ENCODE measurements at places on chromosomes 4 and X.

DNA sequence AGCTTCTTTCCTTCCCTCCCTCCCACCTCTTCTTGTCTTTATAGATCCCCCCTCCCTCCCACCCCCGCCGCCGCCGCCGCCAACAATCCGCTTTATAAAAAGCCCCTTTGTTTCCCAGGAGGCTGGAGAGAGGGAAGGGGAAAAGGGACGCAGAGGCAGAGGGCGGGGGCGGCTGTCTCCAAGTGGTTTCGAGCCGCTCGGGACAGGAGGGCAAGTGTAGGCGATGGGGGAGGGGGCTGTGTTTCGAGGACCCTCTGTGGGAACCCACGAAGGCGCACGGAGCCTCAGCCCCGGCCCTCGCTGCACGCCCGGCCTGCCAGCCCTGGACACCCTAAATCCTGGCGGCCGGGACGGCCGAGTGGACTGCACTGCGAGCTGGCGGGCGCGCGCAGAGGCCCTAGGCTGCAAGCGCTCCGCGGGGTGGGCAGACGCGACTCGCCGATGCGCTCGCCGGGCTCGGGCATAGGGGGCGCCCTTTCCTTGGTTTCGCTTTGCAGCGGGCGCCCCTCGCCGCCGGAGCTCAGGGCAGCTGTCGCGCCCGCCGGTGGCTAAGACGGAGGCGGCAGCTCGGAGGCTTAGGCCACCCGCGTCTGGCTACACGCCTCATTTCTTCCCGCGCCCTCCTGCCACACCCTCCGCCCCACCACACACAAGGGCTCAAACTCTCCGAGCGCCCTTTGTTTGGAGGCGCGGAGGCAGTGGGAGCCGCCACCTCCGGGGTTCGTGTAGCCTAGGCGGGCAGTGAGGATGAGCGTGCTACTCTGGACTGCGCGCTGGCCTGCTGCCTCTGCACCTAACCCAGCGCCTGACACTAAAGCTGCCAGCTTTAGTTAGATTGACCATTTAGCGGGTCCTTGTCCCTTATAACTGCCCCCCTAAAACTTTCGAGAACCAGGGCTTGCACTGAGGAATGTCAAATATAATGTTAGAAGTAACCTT, 2.2 kb downstream of the MAMLD1 start:
- peak; percentile 92 for DNase-seq

GRCh38 chr4:171891038-171891437, 77.8 kb downstream of the GALNTL6 start:
- DNase-seq = no peak

GRCh38 chr4:31114816-31115215, 394.6 kb downstream of the PCDH7 start:
- no peak for DNase-seq

- DNase-seq = no peak
Observed at GRCh38 chr4:119116925-119117900, 18.4 kb upstream of the MYOZ2 start.

DNA sequence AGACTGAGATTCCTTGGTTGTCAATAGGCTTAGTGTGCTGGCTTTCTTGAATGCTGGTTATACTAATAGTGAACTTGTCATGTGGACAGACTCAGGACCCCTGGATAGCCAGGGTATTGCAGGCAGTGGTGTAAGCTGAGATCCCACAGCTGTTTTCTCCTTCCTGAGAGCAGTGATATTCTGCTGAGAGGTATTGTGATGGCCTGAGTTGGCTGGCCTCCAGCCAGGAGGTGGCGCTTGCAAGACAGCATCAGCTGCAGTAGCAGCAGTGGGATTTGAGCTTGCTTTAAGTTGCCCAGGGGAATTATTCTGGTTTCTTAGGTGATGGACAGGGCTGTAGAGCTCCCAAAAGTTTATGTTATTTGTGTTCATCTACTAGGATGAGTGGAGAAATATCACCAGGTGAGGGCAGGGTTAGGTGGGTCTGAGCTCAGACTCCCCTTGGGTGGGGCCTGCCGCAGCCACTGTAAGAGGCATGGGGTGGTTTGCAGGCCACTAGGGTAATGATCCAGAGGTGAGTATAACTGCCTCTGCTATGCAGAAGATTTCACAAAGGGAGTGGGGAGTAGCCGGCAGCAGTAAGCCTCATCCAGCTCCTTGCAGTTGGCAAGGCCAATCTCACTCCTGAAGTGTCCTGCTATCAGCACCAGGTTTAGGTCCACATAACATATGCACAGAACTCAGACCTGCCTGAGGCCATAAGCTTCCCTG, 66.2 kb downstream of the IL15 start:
- no peak for DNase-seq

- no peak for DNase-seq
Observed at GRCh38 chr4:85409251-85409650, 65.7 kb upstream of the ARHGAP24 start.

DNA sequence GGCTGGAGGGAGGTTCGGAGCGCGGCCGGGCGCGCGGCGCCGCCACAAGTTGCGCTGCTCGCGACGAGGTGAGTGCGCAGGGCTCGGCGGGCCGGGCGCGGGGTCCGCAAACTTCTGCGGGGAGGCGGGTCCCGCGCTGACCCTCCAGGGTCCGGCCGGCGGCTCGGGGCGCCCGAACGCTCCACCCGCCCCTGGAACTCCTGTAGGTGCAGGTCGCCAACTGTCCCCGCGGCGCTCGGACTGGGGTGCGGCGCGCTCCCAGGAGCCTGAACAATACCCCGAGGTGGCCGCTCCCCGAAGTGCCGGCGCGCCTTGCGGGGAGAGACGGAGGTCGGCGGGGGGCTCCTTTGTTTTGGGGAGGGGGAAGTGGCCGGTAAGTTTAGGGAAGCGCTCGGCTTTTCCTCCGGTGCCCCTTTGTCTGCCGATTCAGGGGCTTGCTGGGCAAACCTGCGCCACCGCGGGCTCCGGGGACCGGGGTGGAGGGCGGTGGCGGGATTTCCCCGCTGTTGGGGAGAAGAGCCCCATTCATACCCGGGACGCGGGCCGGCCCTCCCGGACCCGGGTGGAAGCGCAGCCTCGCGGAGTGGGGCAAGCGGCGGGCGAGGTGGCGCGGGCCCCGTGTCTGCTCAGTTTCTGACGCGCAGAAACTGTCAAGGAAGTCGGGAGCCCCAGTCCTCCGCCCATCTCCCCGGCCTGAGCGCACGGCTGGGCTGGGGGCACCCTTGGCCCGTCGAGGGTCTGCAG, 694 bp downstream of the TBL1X start:
- DNase-seq = peak; percentile 64

Measured in retina (tissue), 1 donor.